Aorta (tissue), 5 donors: ENCODE measurements at places on chromosomes 7 and 10.

DNA sequence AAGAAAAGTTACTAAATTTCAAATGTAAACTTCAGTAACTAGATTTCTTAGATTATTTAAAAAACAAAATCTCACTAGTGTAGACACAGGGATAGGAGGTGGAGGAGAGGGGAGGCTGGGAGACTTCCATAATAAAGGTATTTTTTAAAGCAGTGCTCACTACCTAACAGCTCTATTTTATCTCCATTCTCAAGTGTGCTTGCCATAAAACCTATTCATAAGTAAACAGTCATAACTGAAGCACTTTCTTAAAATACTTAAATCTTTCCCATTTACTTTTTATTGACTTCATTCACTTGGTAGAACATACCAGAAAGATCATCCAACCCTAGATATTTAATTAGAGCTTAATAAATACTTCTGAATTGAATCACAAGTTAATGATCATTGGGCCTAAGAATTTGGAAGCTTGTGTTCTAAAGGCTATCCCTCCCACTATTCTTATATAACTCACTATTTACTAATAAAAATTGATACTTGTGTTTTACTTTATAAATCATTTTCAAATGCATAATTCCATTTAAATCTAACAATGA lies 107.4 kb downstream of the SNX13 start:
- no peak for DNase-seq

GRCh38 chr7:26964156-26964808 lies 99.9 kb upstream of the SKAP2 start:
- no peak for DNase-seq

- DNase-seq: no peak
Observed at GRCh38 chr10:6501931-6502330, 78.1 kb downstream of the PRKCQ start.

DNA sequence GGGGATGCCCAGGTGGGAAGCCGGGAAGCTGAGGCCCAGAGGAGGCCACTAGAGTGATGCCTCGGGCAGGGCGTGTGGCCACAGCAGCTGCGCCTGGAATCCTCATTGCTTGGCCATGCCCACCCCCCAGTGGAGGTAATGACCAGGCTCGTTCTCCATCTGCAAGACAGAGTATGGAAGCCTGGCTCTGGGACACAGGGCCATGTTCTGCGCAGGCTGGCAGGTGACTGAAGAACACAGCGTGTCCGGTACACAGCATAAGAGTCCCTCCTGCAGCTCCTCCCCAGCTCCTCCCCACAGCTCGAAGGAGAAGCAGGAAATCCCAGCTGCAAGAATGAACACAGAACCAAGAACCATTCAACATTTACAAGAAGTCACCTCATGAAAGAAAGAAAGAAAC lies 64.8 kb downstream of the SMURF1 start:
- DNase-seq: no peak

- peak; percentile 90 for DNase-seq
Observed at GRCh38 chr10:17643339-17643754, 604 bp upstream of the STAM start.

DNA sequence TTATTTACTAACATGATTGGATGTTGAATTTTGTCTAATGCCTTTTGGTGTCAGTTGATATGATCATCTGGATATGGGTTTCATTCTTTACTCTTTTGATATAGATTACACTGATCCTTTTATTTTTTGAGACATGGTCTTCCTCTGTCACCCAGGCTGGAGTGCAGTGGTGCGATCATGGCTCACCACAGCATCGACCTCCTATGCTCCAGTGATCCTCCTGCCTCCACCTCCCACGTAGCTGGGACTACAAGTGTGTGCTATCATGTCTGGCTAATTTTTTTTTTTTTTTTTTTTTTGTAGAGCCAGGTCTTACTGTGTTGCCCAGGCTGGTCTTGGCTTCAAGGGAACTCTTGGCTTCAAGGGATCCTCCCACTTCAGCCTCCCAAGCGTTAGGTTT lies 27.1 kb downstream of the BMS1 start:
- DNase-seq: no peak

- DNase-seq: no peak
Observed at GRCh38 chr10:104268405-104268712, 625 bp upstream of the GSTO2 start.

- no peak for DNase-seq
Observed at GRCh38 chr10:11335881-11336430, 275.5 kb downstream of the USP6NL start.

DNA sequence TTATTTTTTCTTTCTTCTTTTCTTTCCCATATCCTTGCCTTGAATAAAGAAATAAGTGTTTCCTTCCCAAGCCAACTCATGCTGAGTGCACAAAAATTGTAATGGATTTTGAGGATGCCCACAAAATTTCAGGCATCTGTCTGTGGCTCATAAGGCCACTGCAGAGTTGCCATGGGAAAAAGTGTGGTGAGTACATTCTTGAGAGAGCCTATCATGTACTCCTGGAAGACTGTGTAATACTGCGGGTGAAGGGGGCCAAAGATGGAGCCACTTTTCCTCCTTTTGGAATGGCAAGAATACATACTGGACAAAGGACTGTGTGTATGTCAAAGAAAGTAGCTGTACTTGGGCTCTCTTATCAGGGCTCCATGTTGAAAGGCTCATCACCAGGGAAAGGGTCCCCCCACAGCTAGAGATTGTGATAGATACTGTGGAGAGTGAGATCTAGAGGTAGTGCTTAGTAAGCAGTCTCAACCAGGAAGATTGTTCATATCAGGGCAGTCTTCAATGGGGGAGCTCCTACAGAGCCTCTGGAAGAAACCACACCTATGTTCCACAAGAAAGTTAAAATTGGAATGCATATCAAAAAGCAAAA lies 341.6 kb upstream of the KCND2 start:
- DNase-seq: no peak

DNA sequence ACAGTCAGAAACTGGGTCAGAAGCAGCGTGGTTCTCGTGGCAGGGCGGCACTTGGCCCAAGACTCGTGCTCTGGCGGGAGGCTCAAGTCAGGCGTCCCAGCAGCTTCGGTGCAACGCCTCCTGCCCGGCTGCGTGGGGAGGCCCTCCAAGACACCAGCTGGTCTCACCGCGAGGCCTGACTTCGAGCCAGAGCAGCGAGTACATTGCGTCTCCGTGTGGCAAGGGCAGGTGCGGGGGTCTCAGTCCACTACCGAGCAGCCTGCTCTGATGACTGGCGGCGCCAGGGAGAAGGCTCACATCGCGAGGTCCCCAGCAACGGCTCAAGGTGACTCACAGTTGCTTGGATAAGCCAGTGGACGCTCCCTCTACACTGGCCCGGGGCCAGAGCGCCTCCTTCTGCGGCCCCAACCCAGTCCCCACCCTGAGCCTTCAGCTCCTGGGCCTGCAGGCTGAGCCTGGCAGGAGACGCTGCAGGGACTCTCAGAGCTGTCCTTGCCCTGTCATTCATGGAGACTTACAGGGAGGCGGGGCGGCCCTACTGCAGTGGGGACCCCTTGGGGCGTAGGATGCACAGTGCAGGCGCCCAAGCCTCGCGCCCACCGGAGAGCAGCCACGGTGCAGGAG lies 41.9 kb upstream of the PRKAR1B start:
- no peak for DNase-seq

- no peak for DNase-seq
Observed at GRCh38 chr10:76451911-76452310, 1020.5 kb downstream of the LRMDA start.

DNA sequence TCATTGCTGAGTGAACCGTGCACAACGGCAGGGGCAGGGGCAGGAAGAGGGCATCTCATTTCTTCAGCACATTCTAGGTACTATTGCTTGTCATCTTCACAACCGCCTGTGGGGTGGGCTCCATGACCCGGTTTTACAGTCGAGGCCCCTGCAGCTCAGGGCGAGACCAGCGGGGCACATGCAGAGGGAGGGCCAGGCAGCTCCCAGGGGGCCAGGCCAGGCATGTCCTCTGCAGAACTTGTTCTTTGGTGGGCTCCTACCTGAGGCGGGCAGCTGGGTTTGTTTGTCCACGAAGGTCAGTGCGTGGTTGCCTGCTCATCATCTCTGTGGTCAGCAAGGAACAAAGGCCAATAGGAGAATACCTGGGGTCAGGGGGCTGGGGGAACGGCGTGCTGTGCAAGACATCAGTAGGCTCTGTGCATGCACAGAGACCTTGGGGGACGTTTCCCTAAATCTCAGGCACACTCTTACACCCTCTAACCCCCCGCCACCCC lies 75.1 kb upstream of the LEP start:
- no peak for DNase-seq

GRCh38 chr10:111354859-111355258 lies 278.0 kb downstream of the ADRA2A start:
- no peak for DNase-seq

DNA sequence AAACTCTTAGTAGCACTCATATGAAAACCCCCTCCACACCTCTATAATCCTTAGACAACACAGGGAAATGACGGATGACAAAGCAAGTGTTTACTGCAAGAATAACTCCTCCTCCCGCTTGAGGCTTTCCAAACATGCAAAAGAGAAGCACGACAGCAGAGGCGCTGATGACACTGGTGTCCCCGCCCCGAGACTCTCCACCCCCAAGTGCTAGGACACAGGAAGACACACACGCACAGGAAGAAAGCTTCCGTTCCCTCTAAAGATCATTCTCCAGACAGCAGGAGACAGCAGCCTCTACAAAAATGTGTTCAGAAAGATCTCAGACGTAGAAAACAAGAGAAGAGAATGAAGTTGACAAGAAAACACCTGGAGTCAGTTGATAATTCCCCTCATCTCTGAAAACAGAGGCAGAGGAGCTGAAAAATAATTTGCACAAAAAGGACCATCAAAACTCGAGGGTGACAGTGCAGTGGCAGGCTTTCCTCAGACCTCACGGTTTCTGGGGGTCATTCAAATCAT lies 90.2 kb downstream of the DLG5 start:
- no peak for DNase-seq

DNA sequence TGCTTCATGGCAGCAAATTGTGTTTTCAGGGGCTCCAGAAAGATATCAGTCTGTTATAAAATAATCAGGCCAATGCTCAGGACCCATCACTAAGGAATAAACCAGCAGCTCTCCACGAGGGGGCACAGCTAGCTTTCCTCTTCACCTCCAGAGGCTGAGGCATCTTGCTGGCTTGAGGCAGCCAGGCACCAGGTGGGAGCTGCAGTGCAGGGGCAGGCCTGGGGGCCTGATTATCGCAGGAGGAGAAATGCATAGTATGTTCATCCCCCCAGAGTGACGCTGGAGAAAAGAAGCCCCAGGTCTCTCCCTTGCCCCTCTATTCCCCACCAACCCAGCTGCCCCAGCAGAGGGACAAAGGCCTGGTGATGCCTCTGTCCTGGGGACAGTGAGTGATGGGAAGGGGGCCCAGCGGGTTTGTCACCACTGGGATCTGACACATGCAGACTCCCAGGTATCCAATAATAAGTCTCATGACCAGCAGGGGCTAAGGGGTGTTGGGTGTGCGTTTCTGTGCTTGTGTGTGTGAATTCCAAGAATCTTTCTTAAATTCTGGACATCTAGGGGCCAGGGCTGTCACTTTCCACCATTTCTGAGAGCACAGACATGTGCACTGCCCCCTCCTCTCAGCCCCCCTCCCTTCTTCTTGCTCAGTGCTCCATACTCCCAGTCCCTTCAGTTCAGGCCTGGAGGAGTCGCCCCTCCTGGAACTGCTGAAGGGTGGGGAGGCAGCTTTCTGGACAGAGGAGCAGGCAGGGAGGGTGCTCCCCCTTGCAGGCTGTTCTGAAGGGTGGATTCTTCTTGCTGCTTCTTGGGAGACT lies 128.1 kb upstream of the FAM20C start:
- DNase-seq: peak; percentile 82

DNA sequence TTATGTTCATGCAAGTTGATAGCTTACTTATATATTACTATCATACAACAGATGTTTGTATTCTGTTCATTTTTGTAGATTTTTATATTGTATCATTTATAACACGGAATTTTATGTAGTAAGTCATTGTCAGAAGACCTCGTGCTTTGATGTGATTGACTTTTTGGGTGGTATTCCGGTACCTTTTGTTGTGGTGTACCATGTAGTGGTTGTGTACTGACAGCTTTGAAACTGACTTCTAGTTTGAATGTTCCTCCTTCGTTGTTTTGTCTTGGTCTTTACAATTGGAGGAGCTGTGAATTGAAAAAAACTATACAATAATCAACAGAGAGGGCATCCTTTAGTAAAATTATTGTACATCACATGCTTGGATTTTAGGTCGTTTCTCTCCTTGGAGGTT lies 61.5 kb downstream of the WAC start:
- DNase-seq: no peak

DNA sequence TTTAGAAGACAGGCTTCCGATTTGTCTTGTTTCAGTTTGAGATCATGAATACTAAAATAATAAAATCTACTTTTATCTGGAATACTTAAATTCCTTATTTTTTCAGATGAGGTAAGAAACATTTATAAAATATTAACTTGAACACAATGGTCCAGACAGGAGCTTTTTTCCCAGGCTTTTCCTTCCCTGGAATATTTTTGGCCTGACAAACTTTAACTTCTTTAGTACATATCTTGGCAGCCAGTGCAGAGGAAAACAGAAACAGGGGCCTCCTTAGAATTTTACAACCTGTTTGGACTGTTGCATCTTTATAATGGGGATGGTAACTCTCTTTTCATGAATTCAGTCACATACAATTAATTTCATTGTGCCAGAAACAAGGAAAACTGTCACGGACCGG lies 41.4 kb downstream of the NRP1 start:
- no peak for DNase-seq

DNA sequence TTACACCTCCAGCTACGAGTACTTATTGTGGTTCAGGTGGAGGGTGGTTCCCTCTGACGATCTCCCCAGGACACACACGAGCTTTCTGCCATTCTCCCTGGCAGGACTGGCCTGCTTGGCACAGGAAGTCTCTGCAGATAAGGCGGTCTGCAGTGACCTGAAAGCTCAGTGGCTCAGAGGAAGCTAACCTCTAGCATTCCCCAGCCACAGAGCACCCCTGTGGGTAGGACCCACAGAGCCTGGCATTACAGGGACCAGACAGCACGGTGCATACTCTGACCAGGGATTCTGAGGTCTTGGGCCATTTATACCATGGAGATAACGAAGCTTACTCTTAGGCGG lies 1.9 kb upstream of the GPR146 start:
- DNase-seq: no peak

DNA sequence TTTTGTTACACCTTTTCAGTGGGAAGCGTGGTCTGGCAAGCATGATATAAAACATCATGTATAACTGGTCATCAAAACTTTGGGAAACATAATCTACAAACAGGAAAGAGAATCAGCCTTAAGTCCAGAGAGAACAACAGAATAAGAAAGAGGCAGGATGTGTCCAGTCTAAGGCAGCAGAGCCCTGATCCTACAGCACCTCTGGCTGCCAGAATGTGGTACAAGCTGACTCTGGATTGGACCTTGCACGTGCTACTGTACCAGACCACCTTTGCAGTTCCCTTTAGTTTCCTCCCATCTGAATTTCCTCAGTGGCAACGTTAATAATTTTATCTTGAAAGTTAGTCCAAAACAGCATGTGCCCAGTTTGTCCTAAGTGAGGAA lies 824.6 kb upstream of the IGFBP3 start:
- DNase-seq: no peak

GRCh38 chr7:30163231-30163894 lies 28.6 kb downstream of the MTURN start:
- no peak for DNase-seq

DNA sequence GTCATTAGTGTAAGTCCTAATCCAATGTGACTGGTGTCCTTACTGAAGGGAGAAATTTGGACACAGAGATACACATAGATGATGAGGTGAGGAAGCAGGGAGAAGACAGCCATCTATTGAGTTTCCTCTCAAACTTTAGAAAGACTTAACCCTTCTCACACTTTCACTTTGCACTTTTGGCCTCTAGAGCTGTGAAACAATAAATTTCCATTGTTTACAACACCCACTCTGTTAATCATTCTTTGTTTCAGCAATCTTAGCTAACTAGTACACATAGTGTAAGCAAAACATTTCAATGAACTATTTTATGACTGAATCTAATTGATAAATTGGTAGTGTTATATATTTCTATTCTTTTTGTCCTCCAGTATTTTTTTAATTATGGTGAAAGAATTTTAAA lies 1092.8 kb upstream of the POT1 start:
- no peak for DNase-seq
